Stimulated activated effector memory CD8-positive, alpha-beta T cell treated with anti-CD3 and anti-CD28 coated beads, Interleukin-12 subunit alpha, Interleukin-12 subunit beta, amount 100 ng/mL, for 72 hours (primary cell): ENCODE measurements at places on chromosomes 7 and 10.

DNA sequence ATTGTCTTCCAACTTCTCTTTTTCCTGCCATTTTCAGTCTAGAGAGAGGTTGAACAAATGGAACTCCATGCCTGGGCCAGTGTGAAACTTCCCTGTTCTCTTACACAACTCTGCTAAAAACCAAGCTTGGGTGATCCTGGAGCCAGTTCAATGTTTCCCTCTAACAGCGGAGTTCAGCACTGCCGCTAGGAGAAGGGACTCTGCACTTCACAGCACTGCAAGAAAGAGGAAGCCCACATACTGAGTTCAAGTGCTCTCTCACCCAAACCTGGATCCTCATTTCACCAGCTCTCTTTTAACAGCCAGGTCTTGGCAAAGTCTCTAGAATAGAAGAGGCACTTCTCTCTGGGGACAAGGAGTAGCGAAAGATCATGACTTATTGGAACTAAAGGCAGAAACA lies 18.8 kb downstream of the FOXI2 start:
- DNase-seq, result no peak

GRCh38 chr10:84156009-84156408 lies 16.7 kb downstream of the GHITM start:
- DNase-seq, result no peak

DNA sequence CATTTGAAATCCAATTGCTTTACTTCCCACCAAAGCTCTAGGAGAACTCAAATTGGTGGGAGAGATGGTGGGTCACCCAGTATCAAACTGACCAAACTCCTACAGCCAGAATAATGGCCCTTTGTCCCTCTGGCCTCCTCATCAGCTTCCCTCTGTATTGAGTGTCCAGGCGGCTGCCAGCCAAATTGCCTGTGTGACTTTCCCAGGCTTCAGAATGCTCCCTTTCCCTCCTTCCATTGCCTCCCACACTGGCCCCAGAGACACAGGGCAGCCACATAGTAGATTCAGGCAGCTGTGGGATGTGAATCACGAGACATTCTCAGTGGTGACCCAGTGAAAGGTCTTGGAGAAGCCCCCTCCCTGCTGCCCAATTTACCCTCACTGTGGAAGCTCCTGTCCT lies 12.7 kb upstream of the VDAC2 start:
- DNase-seq, result no peak

GRCh38 chr7:2171855-2172254 lies 60.9 kb downstream of the MAD1L1 start:
- no peak for DNase-seq

- no peak for DNase-seq
These were observed 56.0 kb upstream of the CHST15 start for GRCh38 chr10:124149189-124150042.

DNA sequence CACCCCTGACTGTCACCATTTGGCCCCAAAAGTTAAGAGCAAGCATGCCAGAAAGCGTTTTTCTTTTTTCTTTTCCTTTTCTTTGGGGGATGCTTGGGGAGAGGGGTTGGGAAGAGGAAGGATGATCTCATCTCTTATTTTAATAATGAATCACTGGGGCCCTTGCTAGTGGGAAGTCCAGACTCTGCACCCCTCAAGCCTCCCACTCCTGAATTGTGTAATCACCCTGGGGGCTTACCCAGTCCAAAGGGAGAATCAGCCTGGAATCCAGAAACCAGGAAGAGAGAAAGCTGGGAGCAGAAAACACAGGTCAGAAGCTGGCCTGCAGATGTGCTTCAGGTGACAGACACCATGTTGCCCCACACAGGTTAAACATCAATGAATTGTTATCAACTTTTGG lies 14.7 kb upstream of the HABP2 start:
- no peak for DNase-seq

DNA sequence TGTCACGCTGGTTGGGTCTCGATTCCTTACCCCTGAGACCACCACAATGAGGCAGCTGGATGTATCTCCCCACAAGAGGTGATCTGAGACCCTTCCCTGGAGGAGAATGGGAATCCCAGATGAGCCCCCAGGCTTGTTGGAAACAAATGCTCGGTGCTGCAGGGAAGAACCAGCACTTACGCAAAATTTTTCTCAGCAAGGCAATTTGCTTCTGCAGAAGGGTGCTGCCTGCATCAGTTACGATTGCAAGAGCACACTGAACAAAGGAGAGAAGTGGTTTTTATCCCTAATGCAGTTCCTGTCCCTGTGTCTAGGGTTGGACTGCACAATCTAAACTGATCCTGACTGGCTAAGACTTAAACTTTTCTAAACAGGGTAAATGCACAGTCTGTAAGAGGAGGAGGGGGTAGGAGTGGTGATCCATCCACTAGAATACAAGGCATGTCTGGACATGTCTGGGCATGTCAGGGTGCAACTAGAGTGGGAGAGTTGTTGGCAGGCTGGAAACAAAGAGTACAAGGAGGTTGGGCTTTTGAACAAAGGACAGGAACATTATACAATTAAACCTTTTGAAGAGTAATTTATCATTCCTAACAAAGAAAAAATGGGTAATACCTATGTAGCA lies 114.9 kb upstream of the FAM3C start:
- DNase-seq, result no peak

- DNase-seq, result no peak
These were observed 112.0 kb downstream of the PDE1C start for GRCh38 chr7:31958226-31958625.

DNA sequence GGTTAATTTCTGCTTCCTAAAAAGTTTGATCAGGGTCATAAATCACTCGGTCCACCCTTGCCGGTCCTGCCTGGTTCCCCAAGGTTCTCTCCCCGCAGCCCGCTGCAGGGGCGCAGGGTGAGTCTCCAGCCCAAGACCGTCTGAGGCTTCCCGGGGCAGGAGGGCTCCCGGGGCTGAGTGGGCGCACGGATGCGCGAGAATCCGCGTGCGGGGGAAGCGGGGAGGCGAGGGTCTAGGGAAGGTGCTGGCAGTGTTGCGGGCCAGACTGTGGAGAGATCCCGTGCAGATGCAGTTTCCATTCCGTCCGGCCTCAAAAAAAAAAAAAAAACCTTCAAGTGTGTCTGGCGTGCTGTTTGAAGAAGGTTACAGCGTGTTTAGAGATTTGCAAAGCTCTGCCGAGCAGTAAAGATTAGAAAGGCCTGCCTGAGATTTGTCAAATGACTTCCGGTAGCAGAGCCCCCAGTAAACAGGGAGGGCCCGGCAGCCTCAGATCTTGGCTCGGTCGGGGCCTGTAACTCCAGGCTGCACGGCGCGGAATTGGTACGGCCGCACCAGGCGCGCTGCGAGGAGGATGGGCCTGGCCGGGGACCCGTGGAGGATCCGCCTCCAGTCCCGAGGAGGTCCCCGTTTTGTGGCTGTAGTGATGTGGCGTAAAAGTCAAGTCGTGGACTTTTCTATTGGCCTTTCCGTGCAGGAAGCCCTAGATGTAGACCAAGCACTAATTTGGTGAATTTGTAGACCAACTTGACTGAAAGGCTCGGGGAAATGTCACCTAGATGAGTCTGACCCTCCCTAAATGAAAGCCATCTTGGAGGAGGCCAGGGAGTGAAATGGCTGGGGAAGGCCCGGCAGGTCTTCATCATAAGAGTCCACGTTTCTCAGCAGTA lies 293.2 kb upstream of the NFE2L3 start:
- DNase-seq, result no peak

GRCh38 chr7:42285383-42285824 lies 48.4 kb upstream of the GLI3 start:
- DNase-seq, result no peak

- DNase-seq, result peak; percentile 48
These were observed 57.4 kb downstream of the PPP1R17 start for GRCh38 chr7:31744294-31744874.

GRCh38 chr7:25073451-25073850 lies 51.6 kb downstream of the CYCS start:
- DNase-seq, result no peak

DNA sequence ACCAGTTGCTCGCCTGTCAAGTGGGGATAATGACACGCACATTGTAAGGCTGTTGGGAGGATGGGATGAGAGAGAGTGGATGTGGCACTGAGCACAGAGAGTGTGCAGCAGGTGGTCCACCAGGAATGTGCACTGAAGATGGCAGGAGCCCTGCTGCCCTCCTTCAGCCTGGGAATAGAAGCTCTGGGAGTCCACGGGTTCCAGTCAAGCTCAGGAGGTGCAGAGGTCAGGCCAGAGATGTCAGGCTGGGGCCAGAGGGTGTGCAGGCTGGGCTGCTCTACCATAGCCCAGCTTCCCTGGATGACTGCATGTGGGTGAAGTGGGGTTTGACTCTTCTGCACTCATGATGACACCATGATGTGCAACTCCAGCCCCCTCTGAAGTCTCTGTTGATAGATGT lies 58.7 kb downstream of the C10orf120 start:
- DNase-seq, result no peak

GRCh38 chr10:58829839-58830238 lies 317.2 kb downstream of the BICC1 start:
- no peak for DNase-seq

- no peak for DNase-seq
These were observed 129.4 kb downstream of the KAT6B start for GRCh38 chr10:74955796-74956195.

GRCh38 chr7:147008530-147008929 lies 891.9 kb downstream of the CNTNAP2 start:
- DNase-seq, result no peak

GRCh38 chr7:19405541-19405940 lies 260.3 kb upstream of the FERD3L start:
- no peak for DNase-seq
